ENCODE measurements at places on chromosomes 16 and 17.

GRCh38 chr16:80570106-80570478 is 29.3 kb downstream of the DYNLRB2 start:
- DNase-seq, result no peak

- DNase-seq, result no peak
Observed at GRCh38 chr16:794853-795466, 5.6 kb downstream of the GNG13 start.

GRCh38 chr16:26863931-26864330 is 202.8 kb upstream of the C16orf82 start:
- no peak for DNase-seq

- DNase-seq, result no peak
Observed at GRCh38 chr17:69144331-69145255, 2.9 kb upstream of the ABCA6 start.

GRCh38 chr16:49503256-49504022 is 129.8 kb downstream of the C16orf78 start:
- no peak for DNase-seq

DNA sequence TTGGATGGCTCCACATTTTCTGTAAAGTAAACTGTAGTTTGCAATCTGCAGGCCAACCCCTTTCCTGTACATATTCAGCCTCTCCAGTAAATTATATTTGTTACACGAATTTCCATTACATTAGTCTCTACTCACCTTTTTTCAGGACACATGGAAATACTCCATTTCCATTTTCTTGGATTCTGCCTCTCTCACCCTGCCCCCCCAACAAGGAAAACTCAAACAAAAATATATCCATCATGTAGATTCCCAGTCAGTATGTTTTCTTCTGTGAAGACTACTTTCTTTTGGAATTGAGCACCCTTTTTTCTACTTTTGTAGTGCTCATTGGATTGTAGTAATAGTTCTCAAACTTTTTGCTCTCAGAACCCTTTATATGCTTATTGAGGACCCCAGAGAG is 2.9 kb downstream of the PPM1D start:
- DNase-seq, result no peak

DNA sequence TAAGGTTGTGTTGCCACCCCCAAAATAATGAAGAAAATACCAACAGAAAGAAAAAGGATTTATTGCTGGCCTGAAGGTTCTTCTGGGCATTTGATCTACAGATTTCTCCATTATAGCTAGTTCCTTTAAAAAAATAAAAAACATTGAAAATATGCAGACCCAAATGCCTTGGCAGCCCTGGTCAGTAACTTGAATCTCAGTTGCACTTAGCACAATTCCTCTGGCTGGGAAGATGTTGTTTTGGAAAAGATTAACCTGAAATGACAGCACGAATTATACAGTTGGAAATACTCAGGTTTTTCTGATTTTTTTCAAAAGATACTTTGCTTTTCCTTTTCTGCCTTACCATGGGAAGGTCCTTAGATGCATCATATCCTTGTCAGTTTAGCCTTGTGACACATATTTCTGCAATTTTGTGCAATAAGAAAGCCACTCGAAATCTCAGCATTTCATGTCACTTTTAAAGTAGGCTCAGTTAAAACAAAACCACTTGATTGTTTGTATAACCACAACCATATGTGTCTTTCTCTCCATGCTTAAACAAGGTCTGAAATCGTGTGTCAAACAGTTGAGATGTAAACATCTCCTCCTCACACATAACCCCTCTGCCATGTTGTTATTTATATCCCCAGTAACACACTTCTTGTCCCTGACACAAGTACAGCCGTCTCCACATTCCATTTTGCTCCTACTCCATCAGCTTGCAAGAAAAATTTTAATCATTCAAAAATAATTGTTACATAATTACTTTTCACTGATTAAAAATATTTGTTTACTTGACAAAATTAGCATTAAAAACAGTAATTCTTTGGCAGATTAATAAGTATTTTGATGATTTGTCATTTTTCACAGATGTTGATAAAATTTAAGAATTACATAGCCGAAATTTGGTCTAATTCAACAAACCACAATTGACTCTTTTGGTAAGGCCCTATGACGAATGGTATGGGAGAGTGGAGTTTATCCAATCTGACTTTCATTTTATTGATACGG is 61.1 kb downstream of the SIAH1 start:
- DNase-seq, result no peak

DNA sequence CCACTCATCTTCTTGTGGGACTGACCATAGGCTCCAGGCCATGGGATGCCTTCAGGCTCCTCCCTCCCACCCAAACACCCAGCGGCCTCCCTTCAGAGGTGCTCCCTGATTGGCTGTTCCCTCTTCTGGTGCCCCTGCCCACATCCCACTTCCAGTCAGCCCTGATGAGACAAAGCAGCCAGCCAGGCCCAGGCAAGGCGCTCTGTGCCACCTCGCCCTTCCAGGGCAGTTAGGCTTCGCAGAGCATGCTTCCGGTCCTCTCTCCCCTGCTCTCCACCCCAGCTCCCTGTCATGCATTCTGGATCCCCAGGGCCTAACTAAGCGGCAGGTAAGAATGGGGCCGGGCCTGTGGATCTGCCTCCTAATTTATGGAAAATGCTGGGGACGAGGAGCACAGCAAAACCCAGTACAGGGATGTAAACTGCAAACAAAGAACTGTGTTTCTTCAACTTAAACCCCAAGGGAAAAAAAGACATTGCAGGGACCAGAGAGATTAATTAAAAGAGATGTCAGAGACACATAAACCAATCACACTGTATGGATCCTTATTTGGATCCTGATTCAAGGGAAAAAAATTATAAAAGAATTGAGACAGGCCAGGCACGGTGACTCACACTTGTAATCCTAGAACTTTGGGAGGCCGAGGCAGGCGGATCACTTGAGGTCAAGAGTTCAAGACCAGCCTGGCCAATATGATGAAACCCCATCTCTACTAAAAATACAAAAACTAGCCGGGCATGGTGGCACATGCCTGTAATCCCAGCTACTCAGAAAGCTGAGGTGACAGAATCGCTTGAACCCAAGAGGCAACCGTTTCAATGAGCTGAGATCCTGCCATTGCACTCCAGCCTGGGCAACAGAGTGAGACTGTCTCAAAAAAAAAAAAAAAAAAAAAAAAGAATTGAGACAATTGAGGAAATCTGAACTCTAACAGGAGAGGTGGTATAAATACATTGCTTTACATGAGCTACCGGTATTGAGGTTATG is 26.0 kb downstream of the ZDHHC7 start:
- no peak for DNase-seq

DNA sequence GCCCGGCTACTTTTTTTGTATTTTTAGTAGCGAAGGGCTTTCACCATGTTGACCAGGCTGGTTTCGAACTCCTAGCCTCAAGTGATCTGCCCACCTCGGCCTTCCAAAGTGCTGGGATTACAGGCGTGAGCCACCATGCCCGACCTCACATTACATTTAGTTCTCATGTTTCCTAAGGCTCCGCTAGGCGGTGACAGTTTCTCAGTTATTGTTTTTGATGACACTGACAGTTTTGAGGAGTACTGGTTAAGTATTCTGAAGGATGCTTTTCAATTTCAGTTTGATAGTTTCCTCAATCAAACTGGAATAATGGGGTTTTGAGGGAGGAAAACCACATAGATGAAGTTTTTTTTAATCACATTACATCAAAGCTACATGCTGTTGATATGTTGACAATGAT is 1028.5 kb downstream of the CDH8 start:
- no peak for DNase-seq

GRCh38 chr17:40019140-40019991 is 4.1 kb downstream of the CSF3 start:
- DNase-seq, result no peak
